ENCODE measurements at places on chromosomes 1 and 21.

DNA sequence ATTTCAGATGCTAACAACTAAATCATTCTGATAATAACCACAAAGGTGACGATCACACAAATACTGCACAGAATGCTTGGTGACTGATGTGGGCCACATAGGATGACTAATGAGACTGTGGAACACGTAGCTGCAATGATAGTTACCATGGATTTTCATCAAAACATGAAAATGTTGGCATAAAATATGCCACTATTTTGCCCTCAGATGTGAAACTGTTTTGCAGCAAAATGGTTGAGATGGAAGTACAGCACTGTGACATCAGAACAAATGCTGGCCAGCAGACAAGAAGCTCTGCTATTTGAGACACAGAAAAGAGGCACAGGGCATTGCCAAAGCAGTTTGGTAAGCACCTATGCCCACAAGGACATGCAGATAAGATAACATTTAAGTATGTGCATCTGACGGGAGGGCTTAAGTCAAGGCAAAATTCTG is 83.8 kb downstream of the NIBAN1 start:
- DNase-seq: no peak

DNA sequence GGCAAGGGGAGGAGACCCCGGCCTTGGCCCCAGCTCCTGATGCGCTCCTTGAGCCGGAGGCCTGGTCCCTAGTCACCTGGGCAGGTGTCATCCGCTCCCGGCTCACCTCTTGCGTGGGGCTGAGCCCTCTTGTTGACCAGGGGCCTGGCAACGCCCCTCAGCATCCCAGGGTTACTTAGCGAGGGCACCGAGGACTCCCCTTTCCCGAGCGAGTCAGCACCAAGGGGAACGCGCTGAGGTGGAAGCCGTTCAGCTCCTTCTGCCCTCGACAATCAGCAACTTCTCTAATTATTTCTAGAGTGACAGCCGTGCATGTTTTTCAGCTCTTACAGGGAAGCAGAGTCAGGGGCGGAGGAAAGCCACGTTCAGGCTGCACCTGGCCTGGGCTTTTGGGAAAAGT is 522 bp downstream of the SLC45A1 start:
- no peak for DNase-seq

GRCh38 chr1:187928288-187928687 is 1099.5 kb downstream of the PLA2G4A start:
- DNase-seq: no peak

GRCh38 chr21:34844924-34845238 is 176.1 kb downstream of the CLIC6 start:
- no peak for DNase-seq

GRCh38 chr1:5707566-5708345 is 284.5 kb downstream of the NPHP4 start:
- no peak for DNase-seq

DNA sequence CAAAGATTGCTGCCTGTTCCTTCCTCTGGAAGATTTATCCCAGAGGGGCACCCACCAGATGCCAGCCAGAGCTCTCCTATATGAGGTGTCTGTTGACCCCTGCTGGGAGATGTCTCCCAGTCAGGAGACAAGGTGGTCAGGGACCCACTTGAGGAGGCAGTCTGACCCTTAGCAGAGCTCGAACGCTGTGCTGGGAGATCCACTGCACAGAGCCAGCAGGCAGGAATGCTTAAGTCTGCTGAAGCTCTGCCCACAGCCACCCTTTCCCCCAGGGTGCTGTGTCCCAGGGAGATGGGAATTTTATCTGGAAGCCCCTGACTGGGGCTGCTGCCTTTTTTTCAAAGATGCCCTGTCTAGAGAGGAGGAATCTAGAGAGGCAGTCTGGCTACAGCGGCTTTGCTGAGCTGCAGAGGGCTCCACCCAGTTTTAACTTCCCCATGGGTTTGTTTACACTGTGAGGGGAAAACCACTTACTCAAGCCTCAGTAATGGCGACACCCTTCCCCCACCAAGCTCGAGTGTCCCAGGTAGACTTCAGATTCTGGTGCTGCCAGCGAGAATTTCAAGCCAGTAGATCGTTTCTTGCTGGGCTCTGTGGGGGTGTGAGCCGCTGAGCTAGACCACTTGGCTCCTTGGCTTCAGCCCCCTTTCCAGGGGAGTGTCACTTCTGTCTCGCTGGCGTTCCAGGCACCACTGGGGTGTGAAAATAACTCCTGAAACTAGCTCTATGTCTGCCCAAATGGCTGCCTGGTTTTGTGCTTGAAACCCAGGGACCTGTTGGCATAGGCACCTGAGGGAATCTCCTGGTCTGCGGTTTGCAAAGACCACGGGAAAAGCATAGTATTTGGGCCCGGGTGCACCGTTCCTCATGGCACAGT is 51.1 kb upstream of the PDC start:
- DNase-seq: no peak

GRCh38 chr21:43372663-43373361 is 54.1 kb downstream of the SIK1 start:
- no peak for DNase-seq

GRCh38 chr1:20185834-20186782 is at the start of the genes PLA2G2C and UBXN10:
PLA2G2C (minus strand) TSS chr1:20186518; CDS start chr1:20177363, 9,155 bp downstream.
UBXN10 (plus strand) TSS chr1:20186096; CDS start chr1:20190562, 4,466 bp downstream.
- no peak for DNase-seq

- DNase-seq: no peak
These were observed 824 bp upstream of the KRTAP21-3 start for GRCh38 chr21:30719401-30719800.

All from bone marrow (tissue), 2 donors.